Endodermal cell (in vitro differentiated cells): ENCODE measurements at places on chromosomes 1 and 21. TPM values are rescaled to one million over a fixed set of nuclear protein-coding genes. Genes with fewer than 3 reads are reported as not detected.

LRRC7 gene
- total RNA-seq: 2.2 and 2.3 TPM in 2 replicates

LCE1C gene
- not detected in 3 replicates for total RNA-seq

ESPN gene
- total RNA-seq: 8.2 and 10.5 TPM in 2 replicates

MAP3K21 gene
- total RNA-seq: 8.7 and 9.4 TPM in 2 replicates

SLC22A15 gene
- 14.1 and 15.6 TPM in 2 replicates for total RNA-seq
